ENCODE measurements at places on chromosomes 11 and 22.

GRCh38 chr11:108938604-108939003, 273.7 kb downstream of the DDX10 start:
- DNase-seq, result no peak

DNA sequence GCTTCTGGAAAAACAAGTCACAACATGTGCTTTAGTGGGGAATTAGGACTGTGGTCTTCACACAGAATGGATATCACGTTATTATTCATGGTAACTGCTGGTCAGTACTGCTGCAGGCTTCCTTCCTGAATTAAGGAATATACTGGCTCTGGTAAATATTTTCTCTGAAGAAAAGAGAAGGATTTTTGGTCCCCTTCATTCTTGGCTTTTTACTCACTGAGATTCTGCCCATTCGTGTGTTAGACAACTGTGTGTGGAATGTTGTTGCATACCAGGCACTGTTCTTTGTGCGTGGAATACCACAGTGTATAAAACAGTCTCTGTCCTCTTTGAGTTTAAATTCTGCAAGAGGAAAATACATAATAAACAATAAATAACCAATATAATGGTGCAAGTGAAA, 80.3 kb downstream of the ALX4 start:
- no peak for DNase-seq

DNA sequence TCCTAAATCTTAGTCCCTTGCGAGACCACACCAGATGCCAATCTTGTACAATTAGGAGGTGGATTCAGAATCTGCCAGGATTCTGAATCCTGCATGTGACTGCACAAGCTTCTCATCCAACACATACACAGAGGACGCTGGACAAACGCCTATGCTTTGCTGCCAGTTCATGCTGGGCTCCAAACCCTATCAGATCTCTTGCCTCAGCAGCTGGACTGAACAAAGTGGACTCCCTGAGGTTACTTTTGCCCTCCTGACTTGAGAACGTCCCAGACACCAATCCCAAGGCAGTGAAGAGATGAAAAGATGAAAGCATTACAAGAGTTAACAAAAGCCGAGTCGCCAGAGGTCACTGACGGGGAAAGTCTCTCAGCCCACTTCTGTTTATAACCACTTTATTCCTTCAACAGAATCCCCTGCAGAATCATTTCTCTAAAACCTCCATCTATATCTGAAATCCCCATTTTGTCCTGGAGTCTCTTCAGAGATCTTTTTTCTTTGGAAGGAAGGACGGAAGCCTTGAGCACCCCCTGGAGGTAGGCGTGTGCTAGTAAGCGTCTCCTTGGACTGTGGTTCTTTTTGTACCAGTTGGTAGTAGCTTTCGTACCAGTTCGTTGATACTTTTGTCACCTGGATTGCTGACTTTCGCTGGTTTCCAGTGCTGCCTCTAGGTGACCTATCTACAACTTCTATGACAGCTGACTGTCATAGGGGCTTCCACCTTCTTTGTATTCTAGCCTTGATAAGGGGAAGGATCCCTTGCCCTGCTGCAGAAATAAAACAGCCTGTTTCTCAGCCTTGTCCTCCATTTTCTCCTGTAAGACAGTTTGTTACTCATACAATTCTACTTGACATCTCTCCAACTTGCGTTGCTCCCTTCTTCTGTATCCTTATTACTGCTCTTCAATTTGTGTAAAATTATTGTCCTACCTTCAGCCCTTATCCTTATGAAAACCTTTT, 26.1 kb upstream of the EED start:
- peak; percentile 74 for DNase-seq

DNA sequence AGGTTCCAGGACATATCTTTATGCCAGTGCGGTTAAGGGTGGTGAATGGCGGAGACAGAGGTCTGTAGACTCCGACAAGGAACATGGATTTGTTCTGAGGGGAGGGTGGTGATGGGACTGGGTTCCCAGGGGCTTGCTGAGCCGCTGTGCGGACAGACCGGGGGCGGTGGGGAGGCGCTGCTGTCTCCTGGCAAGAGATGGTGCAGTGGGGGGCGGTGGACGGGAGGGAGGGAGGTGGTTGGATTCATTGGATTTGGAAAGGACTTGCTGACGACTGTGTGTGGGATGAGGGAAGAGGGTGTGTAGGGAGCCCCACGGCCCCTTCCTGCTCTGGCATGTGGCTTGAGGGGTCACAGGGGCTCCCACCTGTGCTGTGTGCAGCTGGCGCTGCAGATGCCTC, 43.2 kb downstream of the FLRT1 start:
- DNase-seq, result no peak

DNA sequence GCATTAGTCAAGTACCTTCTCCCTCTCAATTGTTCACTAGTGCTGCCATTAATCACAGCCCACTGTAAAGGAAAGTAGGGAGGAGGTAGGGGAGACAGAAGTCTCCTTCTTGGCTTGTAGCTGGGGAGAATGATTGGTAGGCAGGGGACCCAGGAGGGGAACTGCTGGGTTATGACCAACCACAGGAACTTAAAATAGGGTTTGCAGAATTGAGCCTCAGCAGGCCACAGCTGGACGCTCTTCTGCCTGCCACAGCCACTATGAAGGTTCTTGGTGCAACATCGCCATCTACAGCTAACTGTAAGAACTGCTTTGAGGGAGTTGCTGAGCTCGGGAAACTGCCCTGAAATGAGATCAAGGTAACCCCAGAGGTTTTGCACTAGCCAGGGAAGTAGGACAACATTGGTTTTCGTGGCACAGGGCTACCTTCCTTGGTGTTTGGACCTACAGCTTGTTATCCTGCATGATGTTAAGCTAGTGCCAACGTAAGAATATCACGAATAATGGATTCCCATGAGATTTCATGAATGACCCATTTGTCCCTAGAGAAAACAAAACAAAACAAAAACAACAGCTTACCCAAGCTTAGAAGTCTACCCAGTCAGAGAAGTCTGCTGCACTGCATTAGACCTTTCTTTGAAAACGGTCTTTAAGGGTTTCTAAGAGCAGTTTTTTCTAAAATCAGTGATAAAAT, 787.1 kb upstream of the API5 start:
- DNase-seq, result peak; percentile 56

DNA sequence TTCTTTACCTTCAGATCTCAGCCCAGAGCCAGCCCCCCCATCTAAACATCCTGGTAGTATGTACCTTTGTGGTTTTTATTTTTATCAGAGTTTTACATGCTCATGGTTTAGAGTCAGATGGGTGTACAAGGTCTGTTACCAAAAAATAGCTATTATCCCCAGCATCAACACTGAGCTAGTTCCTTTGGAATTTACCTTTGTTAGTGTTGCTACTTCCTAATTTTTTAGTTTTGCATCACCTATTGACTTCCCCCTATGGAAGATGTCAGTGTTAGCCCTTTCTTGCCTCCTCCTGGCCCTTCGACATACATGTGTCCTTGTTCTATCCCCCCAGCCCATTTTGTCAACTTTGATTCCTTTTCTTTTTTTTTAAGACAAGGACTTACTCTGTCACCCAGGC, 7.4 kb downstream of the UPB1 start:
- no peak for DNase-seq

- peak; percentile 79 for DNase-seq
These were observed 5.3 kb downstream of the VSIG2 start for GRCh38 chr11:124746621-124747243.

GRCh38 chr11:70423523-70424505, 25.5 kb downstream of the CTTN start:
- no peak for DNase-seq

DNA sequence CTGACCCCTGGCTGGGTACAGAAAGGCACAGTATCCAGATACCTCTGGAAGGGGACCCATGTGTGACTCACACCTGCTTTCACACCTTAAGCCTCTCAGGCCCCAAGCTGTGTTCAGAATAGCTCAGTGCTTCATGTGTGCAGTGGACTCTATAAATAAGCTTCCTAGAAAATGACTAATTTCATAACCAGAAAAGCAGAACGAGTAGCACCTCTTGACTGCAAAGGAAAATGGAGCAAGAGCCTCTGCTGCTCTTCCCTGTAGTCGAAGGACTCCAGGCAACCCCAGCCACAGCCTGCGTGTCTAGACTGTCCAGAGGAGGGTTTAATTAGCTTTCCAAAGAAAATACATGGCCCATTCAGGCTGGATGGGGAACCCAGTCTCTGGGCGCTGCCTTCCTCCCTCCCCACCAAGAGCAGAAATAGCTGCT, 23.1 kb downstream of the PTPN5 start:
- no peak for DNase-seq

- no peak for DNase-seq
These were observed 3.6 kb upstream of the ZDHHC8 start for GRCh38 chr22:20127869-20128618.

DNA sequence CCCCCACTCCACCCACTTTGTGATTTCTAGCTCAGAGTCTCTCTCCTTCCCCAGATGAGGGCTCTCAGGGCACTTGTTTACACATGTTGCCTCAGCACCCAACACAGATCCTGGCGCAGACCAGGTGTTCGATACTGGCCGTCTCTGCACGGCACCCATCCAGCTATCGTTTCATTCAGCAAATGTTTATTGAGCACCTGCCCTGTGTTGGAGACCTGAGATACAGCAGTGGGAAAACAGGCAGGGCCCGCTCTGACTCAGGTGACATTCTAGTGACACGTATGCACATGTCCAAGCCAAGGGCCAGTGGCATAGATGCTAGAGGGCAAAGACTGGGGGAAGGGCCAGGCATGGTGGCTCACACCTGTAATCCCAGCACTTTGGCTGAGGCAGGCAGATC, 71.9 kb downstream of the NFAM1 start:
- no peak for DNase-seq
